CD4-positive, alpha-beta T cell treated with Interleukin-17A for 1 hour (primary cell): ENCODE measurements at places on chromosomes 1 and 21.

GRCh38 chr1:172993640-172994039 lies 57.1 kb downstream of the TNFSF18 start:
- no peak for DNase-seq

DNA sequence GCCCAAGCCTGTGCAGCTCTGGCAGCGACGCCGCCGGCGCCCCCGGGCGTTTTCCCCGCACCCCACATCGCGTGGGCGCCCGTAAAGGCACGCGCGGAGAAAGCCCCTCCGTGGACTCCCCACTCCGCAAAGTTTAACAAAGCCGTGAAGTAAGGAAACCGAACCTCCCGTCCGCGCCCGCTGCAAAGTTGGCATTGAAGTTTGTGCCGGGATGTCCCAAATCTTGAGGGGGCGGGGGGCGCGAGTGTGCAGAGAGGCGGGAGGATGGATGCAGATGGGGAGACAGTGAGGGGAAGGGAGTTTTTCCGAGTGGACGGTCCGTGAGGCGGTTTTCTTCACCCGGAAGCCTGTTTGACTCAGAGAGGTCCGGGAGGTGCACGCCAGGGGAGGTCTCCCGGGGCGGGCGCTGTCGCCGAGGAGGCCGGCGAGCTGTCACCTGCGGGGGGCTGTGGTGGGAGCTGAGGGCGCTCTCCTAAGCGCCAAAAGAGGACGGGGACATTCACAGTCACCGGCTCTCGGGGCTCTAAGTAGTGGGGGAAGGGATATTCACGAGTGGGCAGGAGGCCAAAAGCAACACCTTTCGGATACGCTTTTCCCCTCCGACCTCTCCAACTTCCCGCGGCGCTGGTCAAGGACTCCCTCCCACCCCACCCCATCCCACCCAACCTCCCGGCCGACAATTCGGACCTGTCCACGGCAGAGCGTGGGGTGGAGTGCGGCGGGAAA lies 1.3 kb downstream of the WLS start:
- DNase-seq, result no peak

GRCh38 chr1:111538343-111539025 lies 35.1 kb upstream of the ADORA3 start:
- no peak for DNase-seq

GRCh38 chr1:157312082-157312812 lies 174.1 kb upstream of the ETV3 start:
- no peak for DNase-seq

DNA sequence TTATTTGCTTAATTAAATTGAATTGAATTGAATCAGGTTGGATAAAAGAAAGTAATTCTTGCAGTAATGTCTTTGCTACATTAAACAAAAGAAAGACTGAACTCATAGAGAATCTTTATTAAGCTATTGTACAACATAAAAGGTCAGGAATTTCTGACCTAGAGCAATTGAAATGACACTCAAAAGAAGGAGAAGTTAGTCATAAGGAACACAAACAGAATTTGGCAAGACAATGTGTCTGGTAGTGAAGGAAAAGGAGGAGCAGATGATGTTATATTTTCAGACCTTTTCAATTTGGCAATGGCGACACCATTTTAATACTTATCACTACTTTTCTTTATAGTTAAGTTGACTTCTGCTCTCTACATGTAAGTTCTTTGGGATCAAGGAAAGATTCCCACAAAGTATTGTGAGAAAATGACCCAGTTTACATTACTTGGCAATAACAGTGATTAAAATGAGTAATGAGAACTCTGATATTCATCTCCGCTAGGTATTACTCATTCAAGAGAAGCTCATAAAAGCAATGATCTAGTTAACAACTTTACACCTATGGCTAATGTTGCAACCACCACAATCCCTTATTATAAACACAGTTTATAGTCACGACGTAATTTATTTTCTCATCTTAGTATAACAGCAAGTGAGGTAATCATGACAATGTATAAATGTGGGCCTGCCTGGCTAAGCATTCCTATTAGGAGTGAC lies 14.7 kb upstream of the KRTAP21-1 start:
- no peak for DNase-seq

DNA sequence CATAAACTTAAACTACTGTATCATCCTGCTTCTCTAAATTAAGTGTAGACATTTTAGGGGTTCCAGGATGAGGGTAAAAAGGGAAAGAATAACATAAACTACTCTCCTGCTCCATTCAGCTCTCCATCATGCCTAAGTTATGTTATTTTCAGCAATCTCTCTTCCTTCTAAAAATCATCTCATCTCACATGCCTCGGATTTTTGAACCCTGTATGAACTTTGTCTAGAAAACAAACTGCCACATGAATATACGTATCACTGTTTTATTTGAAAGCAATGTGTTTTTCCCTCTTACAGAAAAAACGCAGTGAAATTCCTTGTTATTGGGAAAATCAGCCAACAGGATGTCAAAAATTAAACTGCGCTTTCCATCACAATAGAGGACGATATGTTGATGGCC lies 32.6 kb downstream of the ZBED6 start:
- DNase-seq, result no peak

DNA sequence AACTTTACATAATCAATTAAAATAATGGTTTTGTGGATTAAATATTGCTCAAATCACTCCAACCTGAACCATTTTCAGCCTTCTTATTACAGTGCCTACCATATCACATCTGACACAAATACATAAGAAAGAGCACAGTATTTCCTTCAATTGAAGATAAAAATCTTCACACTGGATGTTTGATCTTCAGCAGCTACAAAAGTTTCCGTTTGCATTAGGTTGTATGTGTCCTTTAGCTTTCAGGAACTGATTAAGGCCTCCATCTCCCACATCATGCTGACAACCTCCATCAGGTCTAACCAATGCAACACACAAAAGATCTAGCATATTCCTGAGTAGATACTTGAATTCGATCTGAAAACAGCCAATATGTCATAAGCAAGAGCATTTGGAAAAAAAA lies 195.1 kb upstream of the NR5A2 start:
- no peak for DNase-seq

DNA sequence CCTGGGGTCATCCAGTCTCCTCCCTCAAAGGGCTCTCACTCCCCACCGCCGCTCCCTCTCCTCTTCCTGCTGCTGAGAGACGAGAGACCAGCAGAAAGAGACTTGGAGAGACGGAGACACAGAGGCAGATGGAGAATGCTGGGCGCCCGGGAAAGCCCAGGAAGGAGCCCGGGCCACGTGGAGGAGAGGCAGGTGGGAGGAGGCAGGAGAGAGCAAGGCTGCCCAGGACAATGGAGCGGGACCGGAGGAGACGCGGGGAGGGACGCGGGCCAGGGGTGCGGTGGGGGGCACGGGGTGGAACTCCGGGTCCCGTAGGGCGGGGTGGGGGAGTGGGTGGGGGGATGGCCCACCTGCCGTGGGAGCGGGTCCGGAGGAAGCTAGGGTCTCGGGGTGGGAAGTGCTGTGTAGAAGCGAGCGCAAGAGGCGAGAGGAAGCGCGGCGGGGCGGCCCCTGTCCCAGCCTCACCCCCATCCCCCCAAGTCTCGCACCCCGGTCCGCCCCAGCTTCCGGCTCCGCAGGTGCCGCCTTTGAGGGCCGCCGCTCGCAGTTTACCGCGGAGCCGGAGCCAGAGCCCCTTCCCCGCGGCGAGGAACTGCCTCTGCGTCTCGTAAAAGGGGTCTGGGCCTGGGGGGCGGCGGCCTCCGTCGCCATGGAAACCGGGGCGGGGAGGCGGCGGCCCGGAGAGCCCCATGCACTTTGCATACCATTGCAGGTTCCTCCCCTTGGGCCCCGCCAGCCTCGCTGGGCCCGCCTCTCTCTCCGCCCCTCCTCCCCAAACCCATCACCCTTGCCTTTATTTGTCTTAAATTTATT lies 11.7 kb upstream of the EPHA2 start:
- DNase-seq, result peak; percentile 78

DNA sequence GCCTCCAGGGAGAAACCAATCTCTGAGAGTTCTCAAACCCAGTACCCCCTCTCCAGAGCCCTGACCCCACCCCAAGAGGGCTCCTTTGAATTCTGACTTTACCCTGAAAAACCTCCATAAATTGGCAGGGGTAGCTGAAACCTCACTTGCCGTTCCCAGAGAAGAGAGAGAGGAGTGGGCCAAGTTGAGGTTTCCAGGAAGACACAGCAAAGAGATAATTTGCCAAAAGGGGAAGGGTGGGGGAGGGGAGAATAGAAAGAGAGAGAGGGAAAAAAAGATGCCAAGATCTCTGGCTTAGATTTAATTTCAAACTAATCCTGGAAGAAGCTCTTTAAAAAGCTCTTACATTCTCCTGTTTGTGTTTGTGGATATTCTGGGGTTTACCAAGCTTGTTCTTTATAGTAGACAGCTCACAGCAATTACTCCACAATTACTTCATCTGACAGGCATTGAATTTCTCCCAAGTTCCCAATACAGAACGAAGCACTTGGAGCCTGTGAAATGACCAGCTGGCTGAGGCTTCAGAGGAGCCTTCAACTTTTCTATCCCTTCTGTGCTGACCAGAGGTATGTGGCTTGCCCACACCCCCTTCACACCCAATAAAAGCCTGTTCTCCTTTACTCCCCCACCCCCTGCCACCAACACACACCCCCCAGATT lies 1.1 kb upstream of the GRHL3 start:
- no peak for DNase-seq

DNA sequence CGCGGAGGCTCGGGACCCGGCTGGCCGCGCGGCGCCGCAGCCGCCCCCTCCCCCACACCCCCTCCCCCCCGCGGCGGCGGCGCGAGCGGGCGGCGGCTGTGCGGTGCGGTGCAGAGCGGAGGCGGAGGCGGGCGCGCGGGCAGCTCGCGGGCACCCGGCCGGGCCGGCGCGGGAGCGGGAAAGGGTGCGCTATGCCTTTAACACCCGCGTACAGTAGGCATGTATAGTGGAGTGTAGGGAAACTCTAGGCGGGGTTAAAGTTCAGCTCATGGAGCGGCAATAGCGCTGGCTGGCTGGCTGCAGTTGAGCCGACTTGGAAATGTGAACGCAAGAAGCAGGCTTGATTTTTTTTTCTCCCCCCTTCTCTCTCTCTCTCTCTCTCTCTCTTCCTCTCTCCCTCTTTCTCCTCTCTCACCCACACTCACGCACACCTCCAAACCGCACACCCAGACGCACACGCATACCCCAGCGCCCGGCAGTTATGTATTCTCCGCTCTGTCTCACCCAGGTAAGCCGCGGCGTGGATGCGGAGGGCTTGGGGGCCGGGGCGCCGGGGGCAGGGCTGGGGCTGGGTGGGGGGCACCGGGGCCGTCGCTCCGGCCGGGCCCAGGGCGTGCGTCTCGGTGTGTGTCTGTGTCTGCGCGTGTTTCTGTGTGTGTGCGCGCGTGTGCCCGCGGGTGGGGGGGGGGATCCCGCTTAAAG lies at the start of gene NFIA:
Gene NFIA (plus strand): TSS at position 251 of the 702 bp plus-strand sequence.
- peak; percentile 38 for DNase-seq

- DNase-seq, result no peak
Observed at GRCh38 chr1:59384443-59384842, 87.5 kb downstream of the FGGY start.

DNA sequence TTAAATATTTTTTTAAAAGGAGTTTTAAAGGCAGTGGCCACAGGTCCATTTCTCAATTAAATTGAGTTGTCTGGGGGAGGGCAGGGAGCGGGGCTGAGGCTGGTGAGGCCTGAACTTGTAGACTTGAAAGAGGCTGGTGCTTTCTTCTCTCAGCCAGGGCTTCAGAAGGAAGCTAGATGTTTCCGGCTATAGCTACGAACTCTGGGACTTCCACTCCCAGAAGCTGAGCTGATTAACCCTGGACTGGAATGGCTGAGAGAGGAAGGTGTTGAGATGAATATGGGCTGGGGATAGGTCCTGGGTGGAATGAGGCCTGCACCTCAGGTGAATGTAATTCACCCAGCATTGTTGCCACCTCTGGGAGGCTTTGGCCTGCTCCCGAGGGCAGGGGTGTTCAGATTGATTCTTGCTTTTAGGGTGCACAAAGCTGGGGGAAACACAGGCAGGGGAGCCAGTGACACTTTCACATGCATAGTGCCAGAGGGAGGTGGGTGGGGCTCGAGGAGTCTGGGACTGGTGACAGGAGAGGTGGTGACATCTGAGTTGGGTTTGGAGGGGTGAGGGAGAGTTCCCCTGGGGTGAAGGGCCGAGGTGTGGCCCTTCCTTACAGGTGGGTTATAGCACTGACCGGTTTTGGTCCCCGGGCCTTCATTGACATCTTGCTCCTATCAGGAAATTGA lies 18.2 kb downstream of the LDLRAP1 start:
- DNase-seq, result no peak

GRCh38 chr1:30760596-30761324 lies 3.2 kb upstream of the LAPTM5 start:
- DNase-seq, result no peak

GRCh38 chr1:78291872-78292271 lies 198.9 kb upstream of the PTGFR start:
- DNase-seq, result no peak

- peak; percentile 0 for DNase-seq
Observed at GRCh38 chr1:204384636-204385352, 25.1 kb upstream of the PLEKHA6 start.

- DNase-seq, result no peak
Observed at GRCh38 chr1:154883919-154884868, 14.1 kb upstream of the KCNN3 start.
